ENCODE measurements at places on chromosomes 13 and 19.
A peak's percentile ranks its signal among the peaks of the same experiment; 100 is the strongest.

GRCh38 chr19:4357921-4358326 lies 14.6 kb downstream of the MPND start:
- DNase-seq = no peak

- no peak for DNase-seq
Measured at GRCh38 chr19:2454962-2455850, 1.6 kb downstream of the LMNB2 start.

GRCh38 chr19:17448131-17448967 lies at the start of gene TMEM221:
Gene TMEM221, minus strand, starts transcription at chr19:17448668. Its CDS starts 206 bp downstream, at chr19:17448462.
- DNase-seq = peak; percentile 33

DNA sequence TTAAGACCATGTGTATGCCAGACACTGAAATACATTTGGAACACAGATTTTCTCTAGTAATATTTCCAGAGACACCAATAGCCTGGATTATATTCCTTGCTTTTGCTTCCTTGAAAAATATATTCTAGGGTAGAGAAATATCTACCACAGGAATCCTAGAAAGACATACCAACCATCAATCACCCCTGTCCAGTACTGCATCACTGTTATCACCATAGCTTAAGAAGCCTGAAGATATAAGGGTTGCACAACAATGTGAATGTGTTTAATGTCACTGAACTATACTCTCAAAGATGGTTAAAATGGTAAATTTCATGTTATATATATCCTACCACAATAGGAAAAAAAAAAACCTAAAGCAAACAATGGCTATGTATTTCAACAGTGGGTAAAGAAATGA lies 163.6 kb downstream of the DIAPH3 start:
- no peak for DNase-seq

- no peak for DNase-seq
Measured at GRCh38 chr19:11414544-11414943, 4.6 kb downstream of the RGL3 start.

DNA sequence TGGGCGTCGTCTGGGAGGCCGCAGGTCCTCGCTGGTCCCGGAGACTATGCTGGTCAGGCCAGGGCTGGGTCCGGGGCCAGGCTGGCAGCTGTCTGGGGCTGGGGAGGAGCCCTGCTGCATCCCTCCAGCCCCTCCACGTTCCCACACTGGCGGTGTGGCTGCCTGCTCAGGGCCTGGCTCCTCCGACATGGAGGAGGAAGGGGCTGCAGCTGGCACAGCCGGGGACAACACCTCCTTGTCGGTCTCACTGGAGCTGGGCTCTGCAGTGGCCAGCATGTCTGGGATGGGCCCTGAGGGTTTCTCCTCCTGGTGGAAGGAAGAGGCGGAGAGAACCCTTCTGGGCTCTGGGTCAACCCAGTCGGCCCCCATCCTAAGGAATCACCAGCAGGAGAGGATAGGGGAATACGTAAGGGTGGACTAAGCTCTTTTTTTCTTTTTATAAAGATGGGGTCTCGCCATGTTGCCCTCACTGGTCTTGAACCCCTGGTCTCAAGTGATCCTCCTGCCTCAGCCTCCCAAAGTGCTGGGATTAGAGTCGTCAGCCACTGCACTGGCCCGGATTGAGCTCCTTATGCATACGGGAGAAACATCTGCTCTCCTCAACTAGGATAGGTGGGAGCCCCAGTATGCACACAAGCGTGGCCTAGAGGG lies 806 bp downstream of the ZNF414 start:
- DNase-seq = no peak

All from stimulated activated CD4-positive, alpha-beta T cell treated with anti-CD3 and anti-CD28 coated beads, Interleukin-1b, Interleukin-23, amount 100 ng/mL, for 1 hour (primary cell).